Trophoblast cell (in vitro differentiated cells and primary cell): ENCODE measurements at places on chromosomes 12 and 14.

DNA sequence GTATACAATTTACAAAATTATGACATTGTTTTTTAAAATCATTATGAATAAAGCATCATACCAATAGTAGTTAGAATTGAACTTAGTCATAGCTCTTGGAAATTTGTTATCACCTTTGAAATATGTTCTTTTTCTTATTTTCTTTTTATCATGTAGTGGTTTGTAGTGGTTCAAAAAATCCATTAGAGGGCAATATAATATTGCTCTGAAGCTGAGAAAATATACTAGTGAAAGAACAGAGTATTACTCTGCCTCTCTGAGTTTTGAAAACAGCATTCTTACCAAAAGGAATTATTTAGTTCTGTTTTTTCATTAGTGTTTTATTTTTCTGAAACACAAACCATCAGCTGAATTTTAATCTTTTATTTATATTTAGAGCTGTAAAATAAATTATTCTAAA, 76.2 kb downstream of the PDZRN4 start:
- H3K4me1 ChIP-seq, result no peaks in the 10 kb centered on the region
- H3K4me3 ChIP-seq, result no peak overlapping the region
- H3K27ac ChIP-seq, result no peak overlapping the region
- no peak for DNase-seq

DNA sequence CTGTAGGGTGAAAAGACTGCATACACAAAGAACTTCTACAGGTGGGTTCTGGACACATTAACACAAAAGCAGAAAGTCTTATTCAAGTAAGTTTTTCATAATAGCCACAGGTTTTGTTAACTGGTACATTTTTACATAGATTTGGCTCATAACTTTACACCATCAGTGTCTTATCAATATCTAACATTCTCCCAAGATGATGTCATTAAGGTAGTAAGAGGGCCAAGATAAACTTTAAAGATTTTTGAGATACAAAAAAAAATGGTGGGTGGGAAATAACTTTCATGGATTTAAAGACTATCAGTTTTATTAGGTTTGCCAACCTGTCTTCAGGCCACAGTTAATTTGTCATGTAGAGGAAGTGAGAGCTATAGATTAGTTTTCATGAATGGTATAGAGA, 1.7 kb downstream of the SUPT16H start:
- H3K27ac ChIP-seq, result no peak overlapping the region
- DNase-seq, result no peak
- no peaks in the 10 kb centered on the region for H3K27me3 ChIP-seq
- H3K36me3 ChIP-seq, result peaks cover 12% of the 10 kb centered on the region

DNA sequence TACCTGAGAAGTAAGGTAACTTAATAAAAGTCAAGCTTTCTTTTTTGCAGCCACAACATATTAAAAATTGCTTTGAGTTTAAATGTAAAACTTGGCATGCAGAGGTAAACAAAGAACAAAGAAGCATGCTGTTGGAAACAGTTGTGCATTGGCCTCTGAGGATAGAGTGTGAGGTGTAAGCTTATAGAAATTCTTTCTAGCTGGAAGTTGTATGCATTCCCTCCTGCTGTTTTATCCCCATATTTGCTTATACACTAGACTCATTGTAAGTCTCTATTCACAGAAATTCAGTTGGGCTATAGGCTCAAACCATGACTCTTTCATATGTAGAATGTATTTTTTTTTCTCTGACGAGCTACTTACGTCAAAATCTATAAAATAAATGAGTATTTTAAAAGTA, 316.3 kb downstream of the SLC6A15 start:
- no peak overlapping the region for H3K4me3 ChIP-seq
- H3K27ac ChIP-seq, result no peak overlapping the region

GRCh38 chr12:18261906-18262305, 588 bp downstream of the PIK3C2G start:
- no peaks in the 10 kb centered on the region for H3K36me3 ChIP-seq
- peak overlapping the region; percentile 79 for H3K27ac ChIP-seq
- peaks cover 2% of the 10 kb centered on the region for H3K4me1 ChIP-seq
- no peak overlapping the region for H3K4me3 ChIP-seq

GRCh38 chr14:102675396-102675795, 82.9 kb downstream of the RCOR1 start:
- H3K4me1 ChIP-seq, result no peaks in the 10 kb centered on the region
- H3K27me3 ChIP-seq, result no peaks in the 10 kb centered on the region
- peaks cover 4% of the 10 kb centered on the region for H3K36me3 ChIP-seq
- H3K4me3 ChIP-seq, result no peak overlapping the region

DNA sequence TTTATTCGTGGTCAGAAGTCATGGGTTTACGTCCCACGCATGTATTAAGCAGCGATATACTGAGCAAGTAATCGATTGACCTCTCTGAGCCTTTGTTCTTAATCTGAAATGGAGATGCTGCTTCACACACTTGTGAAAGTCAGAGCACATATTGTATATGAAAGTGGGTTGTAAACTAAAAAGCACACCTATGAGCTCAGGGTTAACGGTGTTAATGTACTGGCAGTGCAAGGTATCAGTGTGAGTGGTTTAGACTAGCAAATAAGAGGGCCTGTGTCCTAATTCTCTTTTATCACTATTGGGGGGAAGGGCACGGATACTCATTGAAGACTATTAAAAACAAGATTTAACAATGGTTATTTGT, 676 bp downstream of the MRPL42 start:
- no peak overlapping the region for H3K27ac ChIP-seq
- peak overlapping the region; percentile 95 for H3K4me3 ChIP-seq
- H3K36me3 ChIP-seq, result peaks cover 4% of the 10 kb centered on the region
